ENCODE measurements at places on chromosomes 6 and 20.

GRCh38 chr20:61844621-61845020 is 221.1 kb downstream of the TAF4 start:
- DNase-seq = no peak

DNA sequence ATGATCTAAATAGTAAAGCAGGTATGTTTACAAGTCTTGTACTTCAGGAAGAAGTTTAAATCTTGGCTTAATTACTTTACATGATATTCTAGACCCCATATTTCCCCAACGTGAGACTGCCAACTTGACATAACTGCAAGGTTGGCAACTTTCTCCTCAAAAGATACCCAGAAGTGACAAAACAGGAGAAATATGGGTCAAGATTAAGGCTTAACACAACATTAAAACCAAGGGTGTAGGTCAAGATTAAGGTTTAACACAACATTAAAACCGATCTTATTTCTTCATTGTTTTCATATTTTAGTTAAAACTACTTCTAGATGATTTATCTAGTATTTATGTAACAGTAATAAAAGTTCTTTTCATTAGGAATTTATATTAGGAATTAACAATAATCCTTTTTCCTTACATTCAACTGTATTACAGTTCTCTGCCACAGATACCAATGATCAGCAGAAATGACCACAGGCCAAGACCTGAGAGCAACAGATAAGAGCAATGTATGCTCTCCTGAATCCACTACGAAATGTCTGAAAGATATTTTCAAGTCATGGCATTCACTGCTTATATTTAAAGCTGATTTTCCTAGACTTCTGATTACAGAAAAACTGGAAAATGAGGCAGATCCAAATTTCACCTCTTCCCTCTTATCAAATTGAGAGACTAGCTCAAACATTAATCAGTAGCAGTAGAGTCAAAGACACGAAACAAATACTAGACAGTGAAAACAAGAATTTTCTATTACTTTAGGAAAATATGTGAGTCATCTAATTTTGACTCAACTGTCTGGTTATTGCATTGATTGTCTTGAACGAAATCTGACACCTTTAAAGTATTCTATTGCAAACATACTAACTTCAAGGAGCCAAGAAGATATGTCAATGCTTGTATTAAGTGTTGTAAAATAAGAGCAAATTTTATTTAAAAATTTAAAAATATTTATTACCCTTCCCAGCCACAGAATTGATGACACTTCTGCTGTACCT is 72.3 kb downstream of the RNGTT start:
- no peak for DNase-seq

GRCh38 chr20:32189691-32190615 is 17.6 kb downstream of the PLAGL2 start:
- peak; percentile 41 for DNase-seq

- no peak for DNase-seq
These were observed 100.2 kb downstream of the TRMT11 start for GRCh38 chr6:126086560-126086959.

GRCh38 chr6:52115891-52116604 is 28.6 kb upstream of the PKHD1 start:
- no peak for DNase-seq

DNA sequence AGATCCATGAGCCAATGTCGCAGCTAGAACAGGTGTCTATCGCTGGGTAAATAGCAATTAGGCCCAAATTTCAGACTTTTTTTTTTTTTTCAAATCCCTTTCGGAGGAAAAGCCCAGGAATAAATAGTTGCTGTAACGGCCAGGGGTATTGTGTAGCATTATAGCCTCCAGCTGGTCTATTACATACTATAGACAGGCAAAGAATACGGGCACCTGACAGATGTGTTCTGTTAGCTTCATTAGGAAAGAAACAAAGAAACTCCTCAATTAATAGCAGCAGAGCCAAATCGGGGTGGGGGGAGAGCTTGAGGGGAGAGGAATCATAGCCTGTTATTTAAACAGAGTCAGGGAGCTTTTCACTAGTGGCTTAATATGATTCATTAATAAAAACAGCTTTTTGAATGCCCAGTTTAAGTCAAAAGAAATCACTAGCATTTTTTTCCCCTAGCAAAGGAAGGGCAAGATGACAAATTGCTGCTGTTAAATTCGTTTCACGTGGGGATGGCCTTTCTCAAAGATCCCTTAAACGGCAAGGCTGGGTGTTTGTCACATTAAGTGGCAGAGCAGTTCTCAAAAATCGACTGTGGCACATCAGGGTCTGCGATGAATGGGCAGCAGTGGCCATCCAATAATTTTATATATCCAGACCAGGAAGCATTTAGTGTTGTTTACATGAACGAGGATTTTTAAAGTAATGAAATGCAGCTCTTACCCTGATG is 139.4 kb downstream of the ID4 start:
- DNase-seq = no peak

- no peak for DNase-seq
These were observed 222.4 kb upstream of the CNR1 start for GRCh38 chr6:88388589-88388988.

All from stimulated activated CD8-positive, alpha-beta memory T cell treated with anti-CD3 and anti-CD28 coated beads, Interleukin-15, amount 100 ng/mL, for 48 hours (primary cell).